ENCODE measurements at places on chromosomes 1 and 21.
A peak's percentile ranks its signal among the peaks of the same experiment; 100 is the strongest.

DNA sequence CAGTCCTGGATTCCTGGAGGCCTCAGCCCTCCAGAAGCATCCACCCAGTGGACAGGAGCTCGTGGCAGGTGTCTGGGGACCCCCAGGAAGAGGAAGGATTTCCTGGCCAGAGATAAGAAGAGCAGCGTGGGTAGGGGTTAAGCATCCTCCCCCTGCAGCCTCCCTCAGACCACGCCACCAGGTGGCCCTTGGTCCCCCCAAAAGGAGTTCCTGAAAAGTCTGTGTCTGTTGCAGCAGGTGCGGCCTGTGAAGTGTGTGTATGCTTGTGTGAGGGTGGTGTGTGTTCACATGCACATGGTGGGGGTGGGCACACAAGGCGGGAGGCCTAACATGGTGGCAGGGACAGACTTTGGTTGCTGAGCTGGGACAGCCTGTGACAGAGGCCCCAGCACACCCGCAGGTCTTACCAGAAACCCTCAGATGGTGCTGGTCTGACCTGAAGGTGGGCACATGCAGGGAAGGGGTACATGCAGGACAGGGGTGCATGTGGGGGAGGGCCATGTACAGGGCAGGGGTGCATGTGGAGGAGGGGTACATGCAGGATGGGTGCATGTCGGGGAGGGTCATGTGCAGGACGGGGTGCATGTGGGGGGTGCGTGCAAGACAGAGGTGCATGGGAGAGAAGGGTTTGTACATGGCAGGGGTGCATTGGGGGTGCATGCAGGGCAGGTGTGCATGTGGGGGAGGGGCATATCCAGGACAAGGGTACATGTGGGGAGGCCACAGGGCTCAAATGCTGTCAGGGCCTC lies 18.2 kb upstream of the RUNX3 start:
- DNase-seq = no peak

- no peak for DNase-seq
Measured at GRCh38 chr1:89767618-89768017, 53.2 kb upstream of the LRRC8D start.

DNA sequence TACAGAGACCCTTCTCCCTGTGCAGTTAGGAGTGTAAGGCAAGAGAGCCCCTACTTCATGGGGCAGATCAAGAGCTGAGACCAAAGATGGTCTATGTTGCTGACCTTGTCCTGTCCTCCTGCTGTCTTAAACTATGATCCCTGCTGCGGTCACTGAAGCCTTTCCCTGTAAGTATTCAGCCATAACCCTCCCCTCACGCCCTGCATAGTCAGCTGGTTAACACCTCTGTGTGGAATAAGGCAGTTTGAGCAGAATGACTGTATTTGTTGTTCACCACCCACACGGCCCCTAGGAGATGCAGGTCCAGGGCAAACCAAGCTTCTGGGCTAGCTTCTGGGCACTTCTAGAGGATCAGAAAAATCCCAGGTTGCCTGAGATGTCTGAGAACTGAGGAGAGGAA lies 356 bp downstream of the TSPAN1 start:
- DNase-seq = no peak

DNA sequence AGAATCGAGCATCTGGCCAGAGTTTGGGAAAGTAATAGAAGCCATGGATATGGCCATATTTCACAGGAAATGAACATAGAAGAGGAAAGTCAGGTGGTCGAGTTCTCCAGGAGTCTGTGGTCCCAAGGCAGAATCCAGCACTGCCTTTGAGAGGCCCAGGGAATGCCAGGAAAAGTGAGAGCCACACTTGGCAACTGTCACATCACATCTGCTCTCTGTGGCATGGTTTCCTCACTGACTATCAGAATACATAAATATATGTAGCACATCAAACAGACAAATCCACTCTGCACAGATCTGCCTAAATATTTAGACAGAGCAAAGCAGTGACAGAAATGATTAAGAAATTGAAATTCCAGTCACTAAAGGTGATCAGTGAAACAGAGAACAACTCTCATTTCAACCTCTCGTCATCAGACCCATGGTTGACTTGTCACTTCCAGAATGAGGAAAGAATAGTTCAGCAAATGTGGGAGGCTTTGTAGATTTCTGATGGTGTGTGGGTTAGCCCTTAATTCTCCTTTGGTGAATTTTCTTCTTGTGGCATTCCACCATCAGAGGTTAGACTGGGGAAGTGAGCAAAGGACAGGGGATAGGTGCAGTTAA lies 58.8 kb upstream of the MAN1A2 start:
- no peak for DNase-seq

GRCh38 chr1:78420181-78420580 lies 70.6 kb upstream of the PTGFR start:
- no peak for DNase-seq

- no peak for DNase-seq
Measured at GRCh38 chr1:117572546-117572945, 33.3 kb upstream of the TENT5C start.

GRCh38 chr21:43922949-43923348 lies 57.9 kb downstream of the AGPAT3 start:
- DNase-seq = no peak

DNA sequence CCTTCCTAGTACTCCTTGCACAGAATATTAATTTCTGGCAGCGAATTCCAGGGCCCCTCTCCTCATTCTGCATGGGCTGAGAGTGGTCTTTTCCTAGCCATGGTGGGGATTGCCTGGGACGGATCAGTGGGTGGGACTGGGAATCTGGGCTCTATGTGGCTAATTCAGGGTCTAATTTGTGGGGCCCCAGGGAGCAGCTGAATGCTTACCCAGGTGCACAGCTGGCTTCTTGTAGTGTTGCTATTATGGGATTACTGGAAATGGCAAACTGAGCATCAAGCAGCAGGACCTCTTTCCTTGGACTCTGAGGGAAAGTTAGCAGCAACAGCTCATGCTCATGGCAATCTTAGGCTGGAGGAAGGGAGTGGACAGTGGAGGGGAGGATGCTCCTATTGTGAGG lies 187.1 kb upstream of the CACNA1E start:
- DNase-seq = no peak

DNA sequence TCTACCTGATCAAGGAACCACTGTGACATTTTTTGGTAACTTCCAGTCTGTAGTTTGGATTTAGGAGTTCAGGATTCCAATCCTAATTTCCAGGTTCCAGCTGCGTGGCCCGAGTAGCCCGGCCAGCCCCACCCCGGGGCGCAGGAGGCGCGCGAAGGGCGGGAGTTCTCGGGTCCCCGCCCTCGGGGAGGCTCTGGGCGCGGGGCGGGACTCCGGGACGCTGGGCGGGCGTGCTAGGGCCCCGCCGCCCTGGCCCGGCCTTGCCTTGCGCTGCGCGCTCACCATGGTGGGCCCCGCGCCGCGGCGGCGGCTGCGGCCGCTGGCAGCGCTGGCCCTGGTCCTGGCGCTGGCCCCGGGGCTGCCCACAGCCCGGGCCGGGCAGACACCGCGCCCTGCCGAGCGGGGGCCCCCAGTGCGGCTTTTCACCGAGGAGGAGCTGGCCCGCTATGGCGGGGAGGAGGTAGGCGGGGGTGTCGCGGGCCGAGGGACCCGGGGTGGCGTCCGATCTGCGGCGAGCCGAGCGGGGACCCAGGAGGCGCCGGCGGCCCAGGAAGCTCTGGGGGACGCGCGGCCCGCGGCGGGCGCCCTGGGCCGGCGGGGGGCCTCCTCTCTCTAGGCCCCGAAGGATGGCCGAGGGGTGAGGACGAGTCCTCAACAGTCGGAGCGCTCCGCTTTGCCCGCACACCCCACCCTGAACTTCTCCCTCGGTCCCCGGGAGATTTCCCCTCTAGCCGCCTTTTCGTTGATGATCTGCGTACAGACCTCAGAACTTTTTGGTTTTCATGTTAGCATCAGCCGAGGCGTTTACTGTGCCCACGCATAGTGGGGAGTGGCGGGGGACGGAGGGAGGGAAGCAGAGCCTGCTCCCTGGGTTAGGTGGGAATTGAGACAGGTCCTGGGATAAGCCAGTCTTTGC lies at the start of gene NENF:
TSS of gene NENF (plus strand) at position 260 of the 916 bp plus-strand sequence. CDS start at position 284, 24 bp downstream.
- peak; percentile 50 for DNase-seq

DNA sequence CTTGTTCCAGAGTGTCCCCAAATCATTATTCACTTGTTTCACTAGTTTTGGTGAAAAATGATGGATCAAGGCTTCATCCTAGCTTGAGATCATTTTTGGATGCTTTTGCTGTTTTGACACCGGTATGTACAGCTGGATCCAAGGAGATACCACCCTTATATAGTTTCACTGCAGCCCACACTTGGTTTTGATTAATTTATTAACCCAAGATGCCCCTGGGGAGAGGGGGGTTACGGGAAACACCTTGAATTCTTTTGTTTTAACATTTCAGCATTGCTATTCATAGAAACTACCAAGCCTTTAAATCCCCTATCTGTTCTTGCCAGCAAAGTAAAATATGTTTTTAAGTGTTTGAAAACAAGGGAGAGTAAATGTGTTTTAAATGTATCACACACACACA lies 457.7 kb upstream of the RUNX1 start:
- DNase-seq = no peak

DNA sequence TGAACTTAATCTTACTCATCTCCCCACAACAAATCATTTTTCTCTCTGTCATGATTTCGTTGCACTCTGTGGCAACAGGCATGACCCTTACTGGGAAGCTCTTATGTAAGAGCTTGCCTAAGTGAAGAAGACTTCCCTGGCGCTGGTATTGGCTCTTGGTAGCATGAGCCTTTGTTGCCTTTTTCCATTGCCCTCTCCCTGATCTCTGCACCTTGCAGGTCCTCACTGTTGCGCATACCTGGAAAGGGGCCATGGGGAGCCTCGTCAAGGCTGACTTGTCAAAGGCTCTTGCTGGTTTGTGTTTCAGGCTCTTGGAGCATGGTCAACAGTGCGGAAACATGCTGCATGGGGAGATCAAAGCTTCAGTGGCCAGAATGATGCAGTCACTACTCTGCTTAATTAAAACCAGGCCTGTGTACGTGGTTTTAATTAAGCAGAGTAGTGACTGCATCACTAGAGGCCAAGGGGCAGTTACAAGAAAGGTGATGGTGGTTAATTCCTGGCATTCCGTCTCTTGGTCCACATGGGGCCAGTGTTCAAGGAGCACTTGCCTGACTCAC lies 141.3 kb downstream of the SPATA46 start:
- no peak for DNase-seq

GRCh38 chr1:30449003-30449402 lies 274.4 kb downstream of the MATN1 start:
- no peak for DNase-seq

DNA sequence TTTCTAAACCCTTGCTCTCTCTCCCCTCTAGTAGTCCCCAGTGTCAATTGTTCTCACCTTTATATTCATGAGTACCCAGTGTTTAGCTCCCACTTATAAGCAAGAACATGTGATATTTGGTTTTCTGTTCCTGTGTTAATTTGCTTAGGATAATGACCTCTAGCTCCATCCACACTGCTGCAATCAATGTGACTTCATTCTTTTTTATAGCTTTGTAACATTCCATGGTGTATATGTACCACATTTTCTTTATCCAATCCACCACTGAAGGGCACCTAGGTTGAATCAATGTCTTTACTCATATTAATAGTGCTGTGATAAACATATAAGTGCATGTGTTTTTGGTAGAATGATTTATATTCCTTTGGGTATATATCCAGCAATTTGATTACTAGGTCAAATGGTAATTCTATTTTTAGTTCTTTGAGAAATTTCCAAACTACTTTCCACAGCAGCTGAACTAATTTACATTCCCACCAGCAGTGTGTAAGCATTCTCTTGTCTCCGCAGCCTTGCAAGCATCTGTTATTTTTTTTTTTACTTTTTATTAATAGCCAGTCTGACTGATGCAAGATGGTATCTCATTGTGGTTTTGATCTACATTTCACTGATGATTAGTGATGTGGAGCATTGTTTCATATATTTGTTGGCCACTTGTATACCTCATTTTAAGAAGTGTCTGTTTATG lies 277.8 kb downstream of the LTN1 start:
- DNase-seq = no peak

DNA sequence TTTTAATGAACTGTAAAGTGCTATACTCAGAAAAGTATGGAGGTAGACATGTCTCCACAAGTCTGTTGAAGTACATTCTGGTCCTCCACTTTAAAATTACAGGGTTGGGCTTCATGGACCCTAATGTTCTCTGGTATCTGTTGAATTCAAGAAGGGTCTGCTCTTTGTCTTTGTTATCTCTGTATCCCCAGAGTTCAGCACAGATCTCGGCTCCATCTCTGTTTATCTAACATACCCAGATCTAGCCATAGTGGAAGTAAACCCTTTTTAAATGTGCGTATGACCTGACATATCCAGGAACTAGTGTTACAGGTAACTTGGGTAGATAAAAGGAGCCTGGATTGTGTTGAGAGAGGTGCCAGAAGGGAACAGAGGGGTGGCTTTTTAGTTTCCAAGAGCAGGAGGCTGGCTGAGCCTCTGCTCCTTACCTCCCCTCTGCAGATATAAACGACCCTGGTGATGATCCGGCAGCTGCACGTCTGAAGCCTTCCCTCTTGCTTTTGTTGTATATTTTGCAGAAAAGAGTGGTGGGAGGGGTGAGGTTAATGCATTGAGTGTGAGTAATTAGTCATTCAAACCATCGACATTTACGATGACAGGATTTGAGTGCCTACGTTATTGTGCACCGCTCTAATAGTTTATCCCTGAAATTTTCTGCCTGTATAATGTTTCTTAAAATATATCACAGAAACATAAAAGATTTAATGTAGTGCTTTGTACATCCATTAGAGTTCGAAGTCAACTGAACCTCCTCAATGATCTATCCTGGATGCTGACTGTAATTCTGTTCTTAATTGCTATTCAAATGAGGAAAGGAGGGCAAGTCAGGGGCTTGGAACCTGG lies 30.8 kb downstream of the ELAVL4 start:
- no peak for DNase-seq

DNA sequence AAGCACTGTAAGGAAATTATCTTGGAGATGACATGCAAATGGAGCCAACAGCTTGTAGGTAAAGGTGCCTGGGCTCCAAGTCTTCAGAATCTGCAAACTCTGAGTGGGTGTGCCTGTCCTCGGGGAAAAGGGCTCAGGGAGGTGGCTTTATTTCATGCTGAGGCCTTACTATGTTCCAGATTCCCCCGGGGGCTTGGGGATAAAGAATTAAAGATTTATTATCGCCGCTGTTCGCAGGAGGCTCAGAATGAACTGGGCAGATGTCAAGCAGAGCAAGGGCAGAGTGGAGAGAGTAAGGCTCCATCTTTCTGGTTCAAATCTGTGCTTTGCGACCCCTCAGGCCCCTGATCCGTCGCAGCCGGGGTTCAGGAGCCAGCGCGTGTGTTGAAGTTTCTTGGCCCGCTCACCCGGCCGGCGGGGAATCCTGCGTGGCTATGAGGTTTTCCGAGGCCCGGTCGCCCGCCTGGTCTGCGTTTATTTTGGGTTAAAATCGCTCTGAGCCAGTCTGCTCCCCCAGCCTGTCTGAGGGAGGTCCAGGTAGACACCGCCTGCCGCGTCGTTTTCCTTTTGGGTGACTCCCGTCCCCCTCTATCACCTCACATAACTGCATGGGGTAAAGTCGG lies 19.5 kb downstream of the RHOU start:
- DNase-seq = no peak

DNA sequence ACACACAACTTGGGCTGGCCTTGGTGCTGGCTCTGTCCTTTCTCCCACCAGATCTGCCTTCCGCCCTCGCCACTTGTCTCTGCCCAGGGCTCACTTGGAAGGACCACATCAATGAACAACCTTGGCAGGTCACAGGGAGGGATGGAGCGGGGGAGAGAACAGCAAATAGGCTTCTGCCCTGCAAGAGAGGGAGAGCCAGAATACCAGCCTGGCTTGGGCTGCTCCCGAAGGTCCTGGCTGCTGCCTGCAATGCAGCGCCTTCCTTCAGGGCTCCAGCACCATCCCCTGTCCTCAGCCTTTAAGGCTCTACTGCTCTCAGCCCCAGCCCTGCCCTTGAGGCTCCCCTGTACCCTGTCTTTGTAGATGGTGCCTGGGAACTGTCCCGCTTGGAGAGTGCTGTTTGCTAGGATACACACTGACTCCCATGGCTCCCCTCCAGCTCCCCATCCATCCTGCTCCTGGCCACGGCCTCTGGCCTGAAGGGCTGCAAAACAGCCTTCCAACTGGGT lies 43.8 kb downstream of the HIVEP3 start:
- no peak for DNase-seq

Measured in stimulated activated CD8-positive, alpha-beta memory T cell treated with anti-CD3 and anti-CD28 coated beads, Interleukin-4, amount 100 ng/mL, for 4 hours (primary cell).